ENCODE measurements at places on chromosomes 11 and 22. TPM values are rescaled to one million over a fixed set of nuclear protein-coding genes. Genes with fewer than 3 reads are reported as not detected.

DNA sequence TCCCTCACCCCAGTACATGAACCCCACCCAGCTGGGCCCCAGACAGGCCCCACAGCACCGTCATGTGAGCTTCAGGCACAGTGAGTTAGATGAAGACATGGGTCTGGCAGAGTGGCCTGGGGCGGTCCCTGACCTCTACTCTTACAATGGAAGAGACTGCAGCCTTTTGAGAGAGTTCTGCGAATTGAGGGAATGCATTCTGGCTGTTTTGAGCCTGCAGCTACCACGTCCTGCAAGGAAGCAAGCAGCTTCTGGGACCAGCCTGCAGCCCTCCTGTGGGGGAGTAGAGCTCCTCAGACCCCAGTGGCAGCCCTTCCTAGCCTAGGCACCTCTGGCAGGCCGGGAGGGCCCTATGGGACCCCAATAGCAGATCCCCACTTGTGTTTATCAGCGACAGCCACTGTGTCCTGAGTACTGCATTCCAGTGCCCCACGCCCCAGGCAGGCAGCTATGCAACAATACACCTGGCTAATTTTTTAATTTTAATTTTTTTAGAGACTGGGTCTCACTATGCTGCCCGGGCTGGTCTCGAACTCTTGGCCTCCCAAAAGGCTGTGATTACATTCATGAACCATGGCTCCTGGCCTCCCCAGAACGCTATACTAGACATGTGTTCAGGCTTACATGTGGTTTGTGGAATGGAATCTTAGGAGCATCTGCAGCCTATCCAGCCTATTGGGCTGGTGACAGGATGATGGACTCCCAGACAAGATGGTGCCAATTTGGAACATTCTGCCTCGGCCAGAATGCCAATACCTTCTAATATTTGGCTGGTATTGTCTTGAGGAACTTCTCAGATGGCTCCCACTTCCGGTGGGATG, 717 bp upstream of the SLC7A4 start:
- H3K36me3 ChIP-seq = no peaks in the 10 kb centered on the region
- H3K4me1 ChIP-seq = peaks cover 9% of the 10 kb centered on the region
- no peak overlapping the region for H3K4me3 ChIP-seq

- no peak overlapping the region for H3K27ac ChIP-seq
- no peaks in the 10 kb centered on the region for H3K27me3 ChIP-seq
- DNase-seq = peak; percentile 6
These were observed 859.3 kb downstream of the BRD1 start for GRCh38 chr22:48968201-48968959.

DNA sequence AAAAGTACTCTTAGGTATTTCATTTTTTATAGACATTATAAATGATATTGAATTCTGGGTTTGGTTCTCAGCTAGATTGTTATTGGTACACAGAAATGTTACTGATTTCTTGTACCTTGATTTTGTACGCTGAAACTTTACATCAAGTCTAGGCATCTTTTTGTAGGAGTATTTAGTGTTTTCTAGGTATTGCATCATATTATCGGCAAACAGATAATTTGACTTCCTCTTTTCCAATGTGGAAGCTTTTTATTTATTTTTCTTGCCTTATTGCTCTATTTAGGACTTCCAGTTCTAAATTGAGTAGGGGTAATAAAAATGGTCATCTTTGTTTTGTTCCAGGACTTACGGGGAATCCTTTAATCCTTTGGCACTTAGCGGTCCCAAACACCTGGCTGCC, 676.6 kb upstream of the CCDC179 start:
- H3K27ac ChIP-seq = no peak overlapping the region
- no peak for DNase-seq
- no peak overlapping the region for H3K4me3 ChIP-seq
- no peaks in the 10 kb centered on the region for H3K4me1 ChIP-seq
- no peaks in the 10 kb centered on the region for H3K27me3 ChIP-seq

GRCh38 chr22:50045211-50046018, 12.7 kb downstream of the TTLL8 start:
- no peaks in the 10 kb centered on the region for H3K27me3 ChIP-seq
- no peaks in the 10 kb centered on the region for H3K4me1 ChIP-seq
- no peaks in the 10 kb centered on the region for H3K36me3 ChIP-seq
- no peak overlapping the region for H3K4me3 ChIP-seq
- no peak overlapping the region for H3K27ac ChIP-seq
- DNase-seq = no peak

DNA sequence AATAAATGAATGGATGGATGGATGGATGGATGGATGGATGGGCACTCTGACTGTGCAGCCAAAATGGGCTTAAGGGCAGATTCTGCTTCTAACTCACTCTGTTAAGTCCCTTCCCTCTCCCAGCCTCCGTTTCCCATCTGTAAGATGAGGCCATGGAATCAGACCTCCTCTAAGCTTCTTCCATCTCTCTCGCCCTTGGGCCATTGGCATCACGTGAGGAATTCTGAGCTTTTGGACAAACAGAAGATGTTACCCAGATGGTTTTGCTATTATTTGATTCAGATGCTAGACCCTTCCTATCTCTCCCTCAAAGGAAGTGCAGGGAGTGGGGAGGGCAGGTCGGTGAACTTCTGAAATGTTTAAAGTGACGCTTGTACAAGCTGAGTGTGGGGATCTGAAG, 4.0 kb upstream of the CYTH4 start:
- DNase-seq = no peak
- peaks cover 7% of the 10 kb centered on the region for H3K4me1 ChIP-seq
- peaks cover 9% of the 10 kb centered on the region for H3K36me3 ChIP-seq

DNA sequence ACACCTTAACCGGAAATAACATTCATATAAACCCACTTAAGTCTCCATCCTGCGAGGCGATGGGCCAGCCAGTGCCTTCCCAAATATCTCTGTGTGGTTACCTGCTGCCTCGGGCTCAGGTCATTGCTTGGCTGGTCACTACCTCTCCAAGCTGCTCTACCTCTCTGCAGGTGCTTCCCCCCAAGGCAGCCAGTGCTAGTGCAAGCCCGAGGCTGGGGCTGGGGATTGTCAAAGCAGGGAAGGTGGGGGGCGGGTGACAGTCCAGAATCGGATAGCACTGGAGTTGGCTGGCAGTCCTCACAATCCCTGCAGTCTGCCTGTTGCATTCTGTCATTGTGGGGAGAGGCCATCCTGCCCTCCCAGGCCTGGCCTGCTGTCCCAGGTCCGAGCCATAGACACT, 11.1 kb downstream of the MCHR1 start:
- H3K36me3 ChIP-seq = no peaks in the 10 kb centered on the region
- H3K27me3 ChIP-seq = no peaks in the 10 kb centered on the region
- DNase-seq = no peak
- H3K4me1 ChIP-seq = peaks cover 6% of the 10 kb centered on the region

GRCh38 chr11:62889484-62890437, 9.1 kb downstream of the SLC3A2 start:
- no peaks in the 10 kb centered on the region for H3K27me3 ChIP-seq
- H3K36me3 ChIP-seq = peaks cover 54% of the 10 kb centered on the region

DNA sequence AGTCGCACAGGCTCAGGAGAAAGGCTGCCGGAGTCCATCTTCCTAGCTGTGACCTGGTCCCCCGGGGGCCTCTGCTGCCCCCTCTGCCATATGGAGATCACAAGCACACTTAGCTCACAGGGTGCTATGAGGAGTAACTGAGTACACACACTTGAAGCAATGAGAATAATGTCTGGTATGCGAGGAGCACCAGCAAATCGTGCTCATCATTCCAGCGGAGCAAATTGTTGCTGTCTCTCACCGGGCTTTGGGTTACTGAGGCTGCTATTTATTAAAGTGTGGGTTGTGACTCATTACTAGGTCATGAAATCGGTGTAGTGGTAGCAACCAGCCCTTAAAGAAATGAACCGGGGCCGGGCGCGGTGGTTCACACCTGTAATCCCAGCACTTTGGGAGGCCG, 48.1 kb upstream of the EIF3D start:
- H3K4me3 ChIP-seq = no peak overlapping the region
- no peaks in the 10 kb centered on the region for H3K27me3 ChIP-seq
- no peaks in the 10 kb centered on the region for H3K4me1 ChIP-seq
- DNase-seq = no peak
- no peak overlapping the region for H3K27ac ChIP-seq

DNA sequence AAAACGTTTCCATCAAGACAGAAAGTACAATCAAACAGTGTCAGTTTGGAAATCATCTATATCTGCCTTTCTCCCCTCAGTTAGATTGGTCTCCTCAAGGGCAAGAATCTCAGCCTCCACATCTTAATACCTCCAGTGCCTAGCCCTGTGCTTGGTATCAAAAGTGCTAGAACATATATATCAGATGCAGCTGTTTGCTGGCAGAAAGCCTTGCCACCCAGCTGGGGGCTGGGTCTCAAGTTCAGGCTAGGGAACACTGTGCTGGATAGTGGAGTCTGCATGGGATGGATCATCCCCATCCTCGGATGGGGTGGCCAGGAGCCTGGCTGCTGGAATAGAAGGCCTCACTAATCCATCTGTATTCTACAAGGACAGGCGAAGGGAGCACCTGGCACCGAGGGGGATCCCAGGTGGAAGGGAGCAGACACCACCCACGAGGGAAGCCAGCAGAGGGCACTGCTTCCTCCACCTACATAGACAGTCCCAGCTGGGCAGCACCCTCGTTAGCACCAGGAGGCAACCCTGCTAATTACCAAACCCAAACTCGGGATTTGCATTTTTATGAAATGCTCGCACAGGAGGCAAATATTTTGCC, 602.2 kb downstream of the BUD13 start:
- H3K36me3 ChIP-seq = no peaks in the 10 kb centered on the region

GRCh38 chr22:28887725-28888459, 4.5 kb downstream of the ZNRF3 start:
- H3K36me3 ChIP-seq = no peaks in the 10 kb centered on the region
- no peaks in the 10 kb centered on the region for H3K27me3 ChIP-seq
- H3K4me3 ChIP-seq = no peak overlapping the region
- DNase-seq = no peak

DNA sequence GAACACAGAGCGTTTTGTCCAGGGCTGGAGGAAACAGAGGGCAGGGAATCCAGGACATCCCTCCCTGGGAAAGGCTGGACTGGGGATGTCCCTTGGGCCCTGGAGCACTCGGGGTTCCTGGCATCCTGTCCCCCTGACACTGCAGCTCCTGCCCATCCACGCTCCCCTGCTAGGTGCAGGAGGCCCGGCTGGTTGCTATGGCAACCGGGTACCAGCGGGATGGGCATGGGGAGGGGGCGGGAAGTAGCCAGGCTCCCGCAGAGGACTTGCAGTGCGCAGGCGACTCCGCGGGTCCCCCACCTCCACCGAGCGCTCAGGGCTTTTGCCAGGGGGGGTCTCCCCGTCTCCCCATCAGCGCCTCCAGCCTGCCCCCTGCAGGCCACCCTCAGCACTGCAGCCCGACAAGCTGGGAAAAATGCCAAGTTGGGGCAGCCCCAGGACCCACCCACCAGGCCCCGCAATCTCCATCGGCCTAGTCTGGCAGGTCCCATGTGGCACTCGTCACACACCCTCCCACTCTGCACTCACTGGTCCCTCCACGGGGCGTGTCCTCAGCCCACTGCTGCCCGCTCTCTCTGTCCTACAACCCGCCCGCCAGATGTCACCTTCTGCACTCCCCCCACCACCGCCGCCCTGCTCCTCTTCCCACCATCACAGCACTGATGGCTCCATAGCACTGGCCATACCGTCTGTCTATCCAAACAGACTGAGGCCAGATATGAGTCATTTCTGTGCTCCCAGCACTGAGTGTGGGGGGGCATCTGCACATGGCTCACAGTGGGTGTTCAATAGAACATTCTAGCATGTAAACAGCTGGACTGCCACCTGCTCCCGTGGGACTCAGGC, 31.5 kb downstream of the KIAA0930 start:
- no peak overlapping the region for H3K4me3 ChIP-seq
- no peak overlapping the region for H3K27ac ChIP-seq
- DNase-seq = no peak
- H3K27me3 ChIP-seq = no peaks in the 10 kb centered on the region
- no peaks in the 10 kb centered on the region for H3K4me1 ChIP-seq
- no peaks in the 10 kb centered on the region for H3K36me3 ChIP-seq

DNA sequence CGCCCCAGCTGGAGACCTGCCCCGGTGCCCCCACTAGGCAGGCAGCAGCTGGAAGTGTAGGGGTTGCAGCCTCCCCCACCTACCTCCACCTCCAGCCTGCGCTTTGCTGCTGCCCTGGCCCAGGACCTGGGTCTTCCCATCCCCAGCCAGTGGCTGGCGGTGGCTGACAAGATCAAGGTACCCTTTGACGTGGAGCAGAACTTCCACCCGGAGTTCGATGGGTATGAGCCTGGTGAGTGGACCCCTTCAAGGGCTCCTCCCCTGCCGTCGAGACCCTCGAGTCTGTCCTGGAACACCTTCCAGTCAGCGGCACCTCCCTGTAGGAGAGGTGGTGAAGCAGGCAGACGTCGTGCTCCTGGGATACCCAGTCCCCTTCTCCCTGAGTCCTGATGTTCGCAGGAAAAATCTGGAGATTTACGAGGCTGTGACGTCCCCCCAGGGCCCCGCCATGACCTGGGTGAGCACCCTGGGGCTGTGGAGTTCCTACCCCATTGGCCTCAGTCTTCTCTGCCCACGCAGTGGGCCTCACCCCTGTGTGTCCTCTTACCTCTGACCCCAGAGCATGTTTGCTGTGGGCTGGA, 4.4 kb downstream of the PGGHG start:
- peaks cover 8% of the 10 kb centered on the region for H3K36me3 ChIP-seq
- DNase-seq = no peak
- H3K4me3 ChIP-seq = no peak overlapping the region
- H3K27ac ChIP-seq = no peak overlapping the region
- no peaks in the 10 kb centered on the region for H3K27me3 ChIP-seq
- H3K4me1 ChIP-seq = peaks cover 27% of the 10 kb centered on the region

GRCh38 chr11:75548595-75549272, 13.3 kb upstream of the SERPINH1 start:
- no peak overlapping the region for H3K4me3 ChIP-seq
- no peaks in the 10 kb centered on the region for H3K36me3 ChIP-seq
- no peaks in the 10 kb centered on the region for H3K4me1 ChIP-seq
- H3K27me3 ChIP-seq = no peaks in the 10 kb centered on the region
- no peak for DNase-seq

- H3K27me3 ChIP-seq = no peaks in the 10 kb centered on the region
- no peaks in the 10 kb centered on the region for H3K4me1 ChIP-seq
- H3K4me3 ChIP-seq = no peak overlapping the region
- no peaks in the 10 kb centered on the region for H3K36me3 ChIP-seq
- DNase-seq = no peak
- no peak overlapping the region for H3K27ac ChIP-seq
These were observed 27.2 kb downstream of the ARHGEF12 start for GRCh38 chr11:120363436-120363835.

GRCh38 chr22:50313600-50313999, 6.2 kb upstream of the PLXNB2 start:
- H3K36me3 ChIP-seq = no peaks in the 10 kb centered on the region
- H3K27ac ChIP-seq = peak overlapping the region; percentile 64
- no peaks in the 10 kb centered on the region for H3K27me3 ChIP-seq
- no peak for DNase-seq
- peak overlapping the region; percentile 53 for H3K4me3 ChIP-seq

The ROBO4 gene
- not detected for total RNA-seq

The CCDC89 gene
- not detected for total RNA-seq

The ADAMTS15 gene
- total RNA-seq = not detected

The TRIM48 gene
- total RNA-seq = not detected

The CALCA gene
- not detected for total RNA-seq

The POU2AF2 gene
- total RNA-seq = not detected

All from naive thymus-derived CD4-positive, alpha-beta T cell (primary cell).